Caki2 (cell line): ENCODE measurements at places on chromosomes 4 and X. TPM values are rescaled to one million over a fixed set of nuclear protein-coding genes. Genes with fewer than 3 reads are reported as not detected.

GRCh38 chr4:181807771-181808170 is 435.4 kb upstream of the TENM3 start:
- DNase-seq: no peak

GRCh38 chr4:72564184-72564583 is 4.8 kb downstream of the ADAMTS3 start:
- no peak for DNase-seq

DNA sequence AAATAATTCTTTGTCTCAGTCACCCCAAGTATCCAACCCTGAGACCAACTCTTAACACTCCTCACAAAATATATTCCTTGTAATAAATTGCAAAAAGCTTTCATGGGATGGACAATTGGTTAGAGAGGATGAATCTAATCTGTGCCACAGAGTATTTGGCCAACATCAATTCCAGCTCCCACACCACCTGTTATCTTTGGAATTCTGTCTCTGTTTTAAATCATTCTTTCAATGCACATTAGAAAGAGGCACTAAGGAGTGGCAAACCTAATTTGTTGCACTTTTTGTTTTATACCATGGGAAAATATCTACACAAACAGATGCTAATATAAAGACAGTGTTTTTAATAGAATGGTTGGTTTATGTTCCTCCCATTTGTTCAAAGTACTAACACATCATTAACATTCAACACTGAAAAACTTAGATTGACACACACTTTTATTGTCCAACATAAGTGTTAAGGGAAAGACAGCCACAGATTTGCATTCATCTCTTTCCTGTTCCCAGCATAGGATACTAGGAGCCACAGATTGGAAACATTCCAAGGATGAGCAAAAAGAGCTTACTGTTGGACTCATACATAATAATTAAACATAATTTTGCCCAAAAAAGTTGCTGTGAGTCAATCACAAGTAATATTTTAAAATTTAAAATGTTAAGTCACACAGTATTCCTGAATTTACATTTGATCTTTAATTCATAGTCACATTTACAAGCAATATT is 116.4 kb downstream of the PPA2 start:
- no peak for DNase-seq

GRCh38 chr4:155582971-155583437 is 83.6 kb upstream of the GUCY1A1 start:
- peak; percentile 19 for DNase-seq

Gene CD40LG
- total RNA-seq: not detected in 2 replicates

GRCh38 chr4:179398414-179398813 is 1956.2 kb upstream of the AGA start:
- DNase-seq: no peak

Gene CTAG1B
- total RNA-seq: not detected in 2 replicates

GRCh38 chrX:139831675-139832456 is 101.0 kb downstream of the ATP11C start:
- DNase-seq: no peak

GRCh38 chr4:37802068-37802666 is 24.3 kb upstream of the PGM2 start:
- peak; percentile 72 for DNase-seq

Gene FAM184B
- not detected in 2 replicates for total RNA-seq

GRCh38 chr4:112146502-112146813 is 1.2 kb downstream of the FAM241A start:
- DNase-seq: no peak

GRCh38 chrX:13357925-13358324 is 38.1 kb upstream of the ATXN3L start:
- no peak for DNase-seq

GRCh38 chr4:145614233-145614610 is 5.0 kb upstream of the MMAA start:
- no peak for DNase-seq

- no peak for DNase-seq
These were observed 135.6 kb upstream of the GPC4 start for GRCh38 chrX:133550665-133551485.

Gene ASMT
- not detected in 2 replicates for total RNA-seq

DNA sequence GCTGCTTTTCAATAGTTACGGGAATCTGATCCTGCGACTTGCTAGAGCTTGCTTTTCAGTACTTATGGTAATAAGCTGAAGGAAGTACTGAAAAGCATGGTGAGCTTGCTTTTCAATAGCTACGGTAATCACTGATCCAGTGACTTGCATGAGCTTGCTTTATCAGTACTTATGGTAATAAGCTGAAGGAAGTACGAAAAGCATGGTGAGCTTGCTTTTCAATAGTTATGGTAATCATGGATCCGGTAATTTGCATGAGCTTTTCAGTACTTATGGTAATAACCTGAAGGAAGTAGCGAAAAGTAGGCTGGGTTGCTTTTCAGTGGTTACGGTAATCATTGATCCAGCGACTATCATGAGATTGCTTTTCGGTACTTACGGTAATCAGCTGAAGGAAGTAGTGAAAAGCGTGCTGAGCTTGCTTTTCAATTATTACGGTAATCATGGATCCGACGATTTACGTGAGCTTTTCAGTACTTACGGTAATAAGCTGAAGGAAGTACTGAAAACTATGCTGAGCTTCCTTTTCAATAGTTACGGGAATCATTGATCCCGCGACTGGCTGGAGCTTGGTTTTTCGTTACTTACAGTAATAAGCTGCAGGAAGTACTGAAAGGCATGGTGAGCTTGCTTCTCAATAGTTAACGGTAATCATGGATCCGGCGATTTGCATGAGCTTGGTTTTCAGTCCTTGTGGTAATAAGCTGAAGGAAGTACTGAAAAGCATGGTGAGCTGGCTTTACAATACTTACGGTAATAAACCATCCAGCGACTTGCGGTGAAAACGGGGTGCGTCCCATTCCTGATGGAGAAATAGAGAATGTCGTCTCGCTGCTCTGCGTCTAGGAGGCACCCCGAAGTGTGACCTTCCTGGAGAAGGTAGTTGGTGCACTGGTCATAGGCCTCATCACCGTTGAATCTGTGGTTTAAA is 6.5 kb downstream of the CRLF2 start:
- peak; percentile 95 for DNase-seq

DNA sequence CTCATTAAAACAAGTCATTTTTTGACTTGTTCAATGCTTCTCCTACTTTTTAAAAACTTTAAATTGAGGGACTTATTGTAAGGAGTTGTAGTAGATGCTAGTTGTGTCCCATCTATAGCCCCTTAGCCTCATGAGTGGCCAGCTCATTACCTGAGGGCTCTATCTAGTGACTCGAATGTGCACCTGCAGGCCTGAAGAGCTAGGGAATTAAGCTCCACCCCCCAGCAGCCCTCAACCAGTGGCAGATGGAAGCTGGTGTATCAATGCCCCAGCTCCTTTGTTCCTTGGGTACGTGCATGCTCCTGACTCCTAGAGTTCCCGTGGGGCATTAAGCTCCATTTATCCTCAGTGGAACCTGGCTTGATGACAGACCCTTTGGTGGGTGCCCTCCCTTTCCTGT is 146.7 kb upstream of the FAM9B start:
- no peak for DNase-seq

Gene MAGEA12
- total RNA-seq: not detected in 2 replicates

- no peak for DNase-seq
These were observed 16.1 kb downstream of the BCOR start for GRCh38 chrX:40081679-40082068.

DNA sequence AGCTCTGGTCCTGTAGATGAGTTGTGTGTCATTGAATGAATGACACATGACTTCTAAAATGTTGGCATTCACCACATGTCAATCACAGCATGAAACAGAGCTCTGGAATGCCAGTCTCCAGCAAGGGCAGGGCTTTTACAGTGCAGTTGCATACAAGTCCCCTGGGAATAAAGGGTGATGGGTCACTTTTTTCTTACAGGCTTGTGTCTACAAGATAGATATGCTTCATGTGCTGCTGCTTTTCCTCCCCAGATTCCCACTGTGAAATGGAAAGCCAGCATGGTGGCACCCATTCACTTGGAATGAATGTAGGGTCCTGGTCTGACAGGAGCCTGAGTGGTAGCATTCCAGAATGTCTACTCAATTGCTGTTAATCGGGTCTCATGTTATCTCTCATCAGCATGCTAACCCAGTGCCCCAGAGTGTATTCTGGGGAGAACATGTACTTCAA is 159.1 kb upstream of the KIT start:
- peak; percentile 96 for DNase-seq

Gene UGT2B7
- 0.84 TPM in 1 of 2 replicates, not detected in the other for total RNA-seq

- no peak for DNase-seq
These were observed 249.4 kb upstream of the GK2 start for GRCh38 chr4:79657379-79657778.

DNA sequence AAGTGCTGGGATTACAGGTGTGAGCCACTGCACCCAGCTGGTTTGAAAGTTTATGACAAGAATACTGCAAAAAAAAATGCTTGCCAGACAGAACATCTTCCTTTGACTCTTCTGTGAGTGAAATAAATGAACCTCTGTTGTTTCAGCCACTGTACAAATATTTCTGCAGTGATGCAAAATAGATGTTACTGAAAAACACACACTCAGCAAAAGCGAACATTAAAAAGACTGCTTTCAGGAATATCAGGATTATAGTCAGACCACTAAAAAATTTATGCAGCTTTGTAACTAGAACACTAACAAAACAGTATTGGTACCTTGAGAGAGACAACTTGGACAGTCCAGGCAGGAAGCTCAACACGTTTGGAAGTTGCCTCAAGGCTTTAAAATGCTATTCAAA is 16.9 kb upstream of the SEPSECS start:
- DNase-seq: no peak

GRCh38 chrX:115895678-115896329 is 274.7 kb upstream of the AGTR2 start:
- DNase-seq: no peak

GRCh38 chrX:46959985-46960700 is 47.9 kb downstream of the JADE3 start:
- DNase-seq: no peak

Gene FANCB
- total RNA-seq: 0.98 and 4.3 TPM in 2 replicates

- DNase-seq: peak; percentile 71
These were observed 22.2 kb downstream of the JADE1 start for GRCh38 chr4:128831531-128832242.

GRCh38 chrX:68703369-68703768 is 55.9 kb downstream of the STARD8 start:
- no peak for DNase-seq

DNA sequence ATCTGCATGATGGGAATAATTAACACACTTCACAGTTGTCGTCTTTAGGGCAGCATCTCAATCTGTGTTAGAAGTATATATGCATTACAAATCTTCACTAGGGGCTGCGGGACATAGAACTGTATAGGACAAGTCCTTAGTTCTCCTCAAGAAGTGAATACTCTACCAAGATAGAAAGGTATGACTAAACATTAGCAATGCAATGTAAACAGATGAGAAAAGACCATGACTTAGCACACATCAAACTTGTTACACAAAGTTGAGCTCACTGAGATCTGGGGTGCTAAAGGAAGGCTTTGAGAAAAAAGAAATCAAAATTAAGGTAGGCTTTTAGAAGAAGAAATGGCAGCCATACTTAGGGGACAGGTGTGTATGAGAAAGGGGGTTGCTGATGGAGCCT is 182.1 kb upstream of the MAP3K15 start:
- DNase-seq: peak; percentile 8
